ENCODE measurements at places on chromosomes 7 and 10. TPM values are rescaled to one million over a fixed set of nuclear protein-coding genes. Genes with fewer than 3 reads are reported as not detected.

SLC29A4 gene
- 8.8 TPM for total RNA-seq

ABCC2 gene
- 0.45 TPM for total RNA-seq

TBC1D12 gene
- 4.1 TPM for total RNA-seq

MYPN gene
- not detected for total RNA-seq

PLEKHS1 gene
- not detected for total RNA-seq

DEPP1 gene
- total RNA-seq = 0.12 TPM

All from GM23338 (cell line).